ENCODE measurements at places on chromosomes 7 and 10.

GRCh38 chr7:783556-784490 lies 48.5 kb upstream of the SUN1 start:
- DNase-seq, result no peak

GRCh38 chr7:114293289-114294012 lies 121.2 kb upstream of the FOXP2 start:
- no peak for DNase-seq

DNA sequence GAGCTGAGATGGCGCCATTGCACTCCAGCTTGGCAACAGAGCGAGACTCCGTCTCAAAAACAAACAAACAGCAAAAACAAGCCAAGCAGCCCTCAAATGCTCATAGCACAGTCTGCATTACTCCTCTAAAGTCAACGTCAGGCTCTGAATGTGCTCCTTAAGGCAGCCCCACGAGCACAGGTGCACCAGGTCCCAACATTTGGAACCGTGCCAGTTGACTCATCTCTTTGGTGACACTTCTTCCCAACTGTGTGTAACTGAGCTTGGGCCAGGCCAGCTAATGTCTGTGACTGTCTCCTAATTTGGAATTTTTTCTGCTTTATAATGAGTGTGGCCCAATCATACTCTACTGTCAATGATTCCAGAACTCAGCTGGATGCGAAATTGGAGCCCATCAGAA lies 66.3 kb upstream of the EFCAB10 start:
- DNase-seq, result no peak

DNA sequence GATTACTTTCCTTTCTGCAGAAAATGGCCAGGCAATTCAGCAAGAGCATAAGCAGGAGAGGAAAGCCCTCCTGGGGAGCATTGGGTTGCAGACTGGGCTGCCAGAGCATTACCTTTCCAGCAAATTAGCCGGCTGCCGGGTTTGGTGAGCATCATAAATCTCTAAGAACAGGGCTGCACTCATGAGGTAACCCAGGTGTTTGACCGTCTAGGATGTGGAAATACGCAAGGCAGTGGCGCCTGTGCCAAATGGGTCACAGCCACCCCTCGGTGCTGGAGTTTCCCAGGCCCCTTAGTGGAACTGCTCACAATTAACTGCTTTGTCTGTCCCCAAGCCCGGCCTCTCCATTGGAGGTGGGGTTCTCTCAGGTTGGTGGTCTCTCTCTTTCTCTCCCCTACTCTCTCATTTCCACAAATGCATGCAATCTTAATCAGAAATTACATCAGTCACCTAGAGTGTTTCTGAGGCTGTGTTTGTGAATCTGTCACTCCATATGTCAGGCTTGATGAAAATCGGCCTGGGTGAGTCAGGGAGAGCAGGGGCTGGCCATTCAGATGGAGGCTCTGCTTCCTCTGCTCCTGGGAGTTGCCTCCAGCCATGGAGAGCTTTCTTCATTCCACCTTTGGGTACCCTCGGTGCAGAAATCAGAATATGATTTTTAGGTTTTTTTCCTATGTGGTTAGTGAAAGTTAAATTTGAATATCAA lies 26.7 kb downstream of the PTN start:
- no peak for DNase-seq

GRCh38 chr10:119210633-119211032 lies 3.3 kb downstream of the GRK5 start:
- DNase-seq, result no peak

GRCh38 chr7:55026086-55026790 lies 7.4 kb downstream of the EGFR start:
- DNase-seq, result no peak

GRCh38 chr10:30812018-30812851 lies 182.7 kb upstream of the LYZL2 start:
- no peak for DNase-seq

GRCh38 chr7:37571806-37572205 lies 111.8 kb upstream of the GPR141 start:
- DNase-seq, result no peak

DNA sequence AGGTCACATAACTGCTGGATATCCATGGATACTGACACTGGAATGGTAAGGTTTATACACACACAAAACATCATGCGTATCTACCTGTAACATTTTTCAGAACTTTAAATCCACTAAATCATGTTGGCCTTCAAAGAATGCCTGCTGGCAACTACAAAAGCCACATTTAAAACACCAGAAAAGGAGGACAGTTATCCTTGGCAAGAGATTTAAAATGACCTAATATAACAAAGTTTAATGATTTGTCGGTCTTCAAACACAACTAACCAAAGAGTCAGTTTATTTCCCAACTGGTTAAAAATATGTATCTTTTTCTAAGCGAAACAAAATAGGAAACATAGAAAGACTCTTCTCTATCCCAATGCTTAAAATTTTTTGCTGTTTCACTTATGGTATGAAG lies 24.0 kb downstream of the WAPL start:
- DNase-seq, result no peak

DNA sequence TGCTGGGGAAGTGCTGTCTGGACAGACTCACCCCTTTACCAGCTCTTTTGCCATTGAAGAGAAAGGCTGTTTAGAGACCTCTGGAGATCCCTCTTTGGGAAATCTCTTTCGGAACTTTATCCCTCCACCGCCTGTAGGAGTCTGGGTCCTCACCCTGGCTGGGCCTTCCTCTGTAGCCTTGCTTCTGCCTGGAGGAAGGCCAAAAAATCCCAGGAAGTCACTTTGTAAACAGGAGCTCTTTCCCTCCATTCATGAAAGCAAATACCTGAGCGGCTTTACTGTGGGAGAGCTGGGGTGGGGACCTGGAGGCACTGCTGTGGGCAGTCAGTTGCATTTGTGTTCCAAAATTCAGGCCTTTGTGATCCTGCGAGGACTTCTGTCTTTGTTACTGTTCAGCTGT lies 126.2 kb downstream of the KLF6 start:
- DNase-seq, result no peak

DNA sequence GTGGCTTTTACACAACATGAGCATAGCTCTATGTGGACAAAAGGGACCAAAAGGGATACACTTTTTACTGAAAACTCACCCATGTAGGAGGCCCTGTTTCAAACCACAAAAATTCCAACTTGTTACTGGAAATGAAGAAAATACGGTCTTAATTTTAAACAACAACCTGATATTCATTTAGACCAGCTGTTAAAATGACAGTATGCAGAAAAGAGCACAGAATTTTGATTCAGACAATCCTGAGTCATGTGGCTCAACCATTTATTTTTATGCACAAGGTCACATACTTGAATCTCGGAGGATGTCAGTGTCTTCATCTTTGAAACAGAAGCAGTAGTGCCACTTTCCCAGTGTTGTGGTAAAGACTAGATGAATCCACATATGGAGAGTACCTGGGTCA lies 426.5 kb upstream of the NFE2L3 start:
- no peak for DNase-seq

DNA sequence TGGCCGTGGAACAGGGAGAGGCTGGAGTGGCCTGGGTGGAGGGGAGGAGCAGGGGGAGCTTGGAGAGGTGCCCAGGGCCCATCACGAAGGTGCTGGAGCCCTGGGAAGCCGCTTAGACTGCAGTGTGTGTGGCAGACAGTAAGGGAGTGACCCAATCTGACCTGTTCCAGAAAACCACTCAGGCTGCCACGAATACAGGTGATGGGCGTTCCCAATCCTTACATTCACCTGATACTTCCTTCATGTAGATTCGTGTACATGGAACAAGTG lies 161.7 kb downstream of the SVIL start:
- no peak for DNase-seq

GRCh38 chr10:102596506-102596971 lies 47.7 kb upstream of the TRIM8 start:
- DNase-seq, result no peak

DNA sequence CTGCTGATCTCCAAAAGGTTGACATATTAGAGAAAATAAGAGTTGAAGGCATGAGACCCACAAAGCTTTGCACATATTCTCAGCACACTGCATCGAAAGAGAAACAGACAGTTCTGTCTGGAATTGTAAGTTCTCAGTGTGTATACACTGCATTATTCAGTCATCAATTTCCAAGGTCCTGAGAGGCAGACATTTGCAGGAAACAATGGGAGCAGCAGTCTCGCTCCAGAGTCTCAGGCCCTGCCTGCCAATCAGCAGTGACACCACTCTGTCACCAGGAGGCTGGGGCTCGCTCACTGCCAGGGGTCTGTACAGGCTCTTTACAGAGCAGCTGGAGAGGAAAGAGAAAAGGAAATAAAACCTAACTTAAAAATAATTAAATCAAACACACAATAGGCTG lies 36.3 kb downstream of the JAZF1 start:
- no peak for DNase-seq

- no peak for DNase-seq
These were observed 108.2 kb downstream of the ANKRD61 start for GRCh38 chr7:6139189-6139996.

- no peak for DNase-seq
These were observed 18.7 kb downstream of the KCNK18 start for GRCh38 chr10:117216028-117216427.

DNA sequence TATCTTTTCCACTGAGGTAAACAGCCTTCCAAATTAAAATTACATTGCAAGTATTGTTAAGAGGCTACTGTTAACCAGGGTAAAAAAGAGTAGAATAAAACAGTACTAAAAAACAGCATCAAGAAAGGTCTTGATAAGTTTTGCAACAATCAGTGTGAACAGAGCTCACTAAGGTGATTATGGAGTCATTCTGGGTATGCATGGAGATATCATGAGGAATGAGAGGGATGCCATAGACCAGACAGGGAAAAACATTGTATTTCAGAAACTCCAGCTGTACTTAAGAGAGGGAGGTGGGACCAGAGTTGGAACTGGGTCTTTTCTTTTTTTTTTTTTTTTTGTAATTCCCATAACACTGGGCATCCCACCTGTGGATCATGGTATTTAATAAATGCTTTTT lies 549.6 kb downstream of the INHBA start:
- DNase-seq, result no peak

GRCh38 chr7:3092468-3092867 lies 48.8 kb upstream of the CARD11 start:
- no peak for DNase-seq

DNA sequence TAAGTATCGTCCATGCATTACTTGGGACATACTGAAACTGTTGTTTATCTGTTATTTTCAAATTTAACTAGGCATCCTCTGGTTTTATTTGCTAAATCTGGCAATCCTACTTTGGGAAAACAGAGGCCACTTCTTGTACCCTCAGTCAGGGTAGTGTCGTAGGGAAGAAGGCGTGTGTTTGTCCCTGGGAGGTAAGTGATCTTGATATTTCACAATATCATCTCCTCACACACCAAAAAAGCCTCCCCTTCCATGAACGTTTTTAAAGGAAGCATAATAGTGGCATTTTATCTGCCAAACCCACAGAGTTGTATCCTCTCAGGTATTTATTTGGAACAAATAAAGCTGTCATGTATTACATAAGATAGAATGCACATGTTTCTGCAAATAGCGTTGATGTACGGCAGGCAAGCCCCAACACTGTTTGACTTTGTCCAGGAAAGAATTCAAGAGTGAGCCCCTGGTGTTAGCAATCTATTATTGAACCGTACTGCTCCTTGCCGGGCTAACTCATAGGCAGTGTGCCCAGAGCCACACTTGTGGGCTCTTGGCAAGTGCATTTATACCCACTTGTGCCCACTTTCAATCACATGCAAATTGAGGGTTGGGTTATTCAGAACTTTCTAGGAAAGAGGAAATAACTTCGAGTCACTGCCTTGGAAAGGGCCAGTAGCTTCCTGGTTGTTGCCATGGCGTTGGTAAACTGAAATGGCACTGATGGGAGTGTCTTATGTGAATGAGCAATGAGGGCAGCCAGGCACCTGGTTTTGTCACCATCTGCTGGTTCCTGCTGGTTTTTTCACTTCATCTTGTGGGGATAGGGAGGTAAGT lies 266.0 kb downstream of the USP6NL start:
- peak; percentile 23 for DNase-seq

DNA sequence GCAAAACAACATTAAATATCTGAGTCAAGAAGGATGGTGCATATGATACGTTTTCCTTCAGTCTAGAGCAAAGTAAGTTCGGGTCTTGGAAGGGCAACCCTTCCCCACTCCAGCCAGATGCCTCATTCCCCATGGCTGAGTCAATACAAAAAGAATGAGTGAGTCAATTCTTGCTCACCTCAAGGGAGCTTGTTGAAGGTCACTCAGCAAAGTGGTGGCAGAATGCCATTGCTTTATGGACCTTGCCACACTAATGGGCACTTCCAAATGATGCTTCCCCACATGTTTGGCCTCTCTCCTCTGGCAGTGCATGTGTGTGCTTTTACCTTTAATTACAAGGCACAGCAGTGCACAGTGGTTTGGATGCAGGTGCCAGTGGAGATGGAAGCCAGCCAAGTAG lies 296.5 kb downstream of the SORCS3 start:
- DNase-seq, result peak; percentile 12

DNA sequence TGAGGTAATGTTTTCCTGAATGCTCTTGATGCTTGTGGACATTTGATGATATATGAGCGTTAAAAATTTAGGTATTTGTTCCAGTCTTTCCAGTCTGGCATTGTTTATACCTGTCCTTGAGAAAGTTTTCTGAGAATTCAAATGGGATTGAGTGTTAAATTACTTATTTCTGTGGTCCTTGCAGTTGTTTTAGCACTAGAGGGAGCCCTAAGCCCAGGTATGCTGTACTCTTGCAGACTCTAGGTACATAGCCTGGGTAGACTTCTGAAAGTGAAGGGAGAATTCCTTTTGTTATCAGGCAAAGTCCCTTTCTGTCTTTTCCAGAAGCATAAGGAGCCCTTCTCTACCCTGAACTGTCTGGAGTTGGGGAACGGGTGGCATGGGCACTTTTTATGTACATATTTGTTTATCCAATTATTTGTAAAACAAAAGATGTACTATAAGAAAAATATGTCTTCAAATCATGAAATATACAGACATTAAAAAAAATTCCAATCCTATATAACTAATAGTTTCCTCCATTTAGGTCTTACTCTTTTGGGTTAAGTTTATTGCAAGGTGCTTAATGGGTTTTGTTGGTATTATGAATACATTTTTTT lies 262.1 kb downstream of the ATRNL1 start:
- peak; percentile 2 for DNase-seq

DNA sequence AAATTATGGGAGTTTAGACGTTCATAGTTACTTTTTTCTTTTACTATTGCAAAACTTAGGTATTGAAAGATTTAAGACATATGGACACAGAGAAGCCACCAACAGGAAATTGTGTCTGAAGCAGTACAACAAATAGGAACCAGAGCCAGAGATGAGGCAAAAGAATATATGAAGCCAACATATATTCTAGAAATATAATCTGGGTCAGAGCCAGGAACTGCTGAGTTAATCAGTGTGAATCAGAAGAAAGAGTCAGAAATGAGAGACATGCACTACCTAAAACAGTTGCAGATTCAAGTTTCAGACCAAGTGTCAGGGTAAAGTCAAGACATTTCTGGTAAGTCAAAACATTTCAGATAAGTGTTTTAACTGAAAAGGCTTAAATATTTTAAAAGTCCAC lies 67.7 kb downstream of the DGKB start:
- no peak for DNase-seq

DNA sequence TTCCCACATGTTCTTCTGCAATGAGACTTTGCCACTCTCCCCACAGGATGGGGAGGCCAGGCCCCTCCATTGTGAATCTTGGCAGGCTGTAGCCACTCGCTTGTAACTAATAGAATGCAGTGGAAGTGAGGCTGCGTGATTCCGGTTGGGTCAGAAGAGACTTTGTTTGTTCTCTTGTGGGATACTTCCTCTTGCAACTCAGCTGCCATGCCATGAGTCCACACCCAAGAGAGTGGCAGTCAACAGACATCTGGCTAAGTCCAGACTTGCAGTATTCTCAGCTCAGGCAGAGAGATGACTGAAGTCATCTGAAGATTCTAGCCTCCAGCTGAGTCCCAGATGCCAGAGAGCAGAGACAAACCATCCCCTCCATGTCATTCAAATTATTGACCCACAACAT lies 153.4 kb upstream of the GDF10 start:
- no peak for DNase-seq

- DNase-seq, result no peak
These were observed 152.3 kb upstream of the SHH start for GRCh38 chr7:155964543-155964942.
